ENCODE measurements at places on chromosomes 6 and 20.
A peak's percentile ranks its signal among the peaks of the same experiment; 100 is the strongest.

- no peaks in the 10 kb centered on the region for H3K27me3 ChIP-seq
- no peaks in the 10 kb centered on the region for H3K4me1 ChIP-seq
- DNase-seq: no peak
- H3K36me3 ChIP-seq: no peaks in the 10 kb centered on the region
- H3K4me3 ChIP-seq: no peak overlapping the region
Observed at GRCh38 chr6:36154286-36154685, 24.0 kb downstream of the MAPK13 start.

DNA sequence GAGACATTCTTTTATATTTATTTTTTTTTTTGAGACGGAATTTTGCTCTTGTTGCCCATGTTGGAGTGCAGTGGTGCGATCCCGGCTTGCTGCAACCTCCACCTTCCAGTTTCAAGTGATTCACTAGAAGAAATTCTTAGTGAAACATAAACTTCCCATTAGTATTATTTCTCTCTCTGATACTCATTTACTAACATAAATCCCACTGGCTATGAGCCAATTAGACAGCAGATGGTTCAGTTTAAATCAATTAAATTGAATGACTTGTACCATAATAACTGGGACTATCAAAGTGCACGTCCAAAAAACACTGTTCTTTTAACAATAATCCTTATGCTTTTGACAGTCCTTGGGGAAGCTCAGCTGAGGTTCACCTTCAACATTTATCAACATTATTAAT lies 111.2 kb upstream of the PTCHD4 start:
- no peaks in the 10 kb centered on the region for H3K36me3 ChIP-seq
- no peak overlapping the region for H3K27ac ChIP-seq
- DNase-seq: no peak
- H3K4me1 ChIP-seq: no peaks in the 10 kb centered on the region
- H3K27me3 ChIP-seq: no peaks in the 10 kb centered on the region
- no peak overlapping the region for H3K4me3 ChIP-seq

GRCh38 chr6:127956956-127957355 lies 56.1 kb upstream of the THEMIS start:
- no peaks in the 10 kb centered on the region for H3K4me1 ChIP-seq
- no peaks in the 10 kb centered on the region for H3K27me3 ChIP-seq
- DNase-seq: no peak
- no peak overlapping the region for H3K4me3 ChIP-seq

DNA sequence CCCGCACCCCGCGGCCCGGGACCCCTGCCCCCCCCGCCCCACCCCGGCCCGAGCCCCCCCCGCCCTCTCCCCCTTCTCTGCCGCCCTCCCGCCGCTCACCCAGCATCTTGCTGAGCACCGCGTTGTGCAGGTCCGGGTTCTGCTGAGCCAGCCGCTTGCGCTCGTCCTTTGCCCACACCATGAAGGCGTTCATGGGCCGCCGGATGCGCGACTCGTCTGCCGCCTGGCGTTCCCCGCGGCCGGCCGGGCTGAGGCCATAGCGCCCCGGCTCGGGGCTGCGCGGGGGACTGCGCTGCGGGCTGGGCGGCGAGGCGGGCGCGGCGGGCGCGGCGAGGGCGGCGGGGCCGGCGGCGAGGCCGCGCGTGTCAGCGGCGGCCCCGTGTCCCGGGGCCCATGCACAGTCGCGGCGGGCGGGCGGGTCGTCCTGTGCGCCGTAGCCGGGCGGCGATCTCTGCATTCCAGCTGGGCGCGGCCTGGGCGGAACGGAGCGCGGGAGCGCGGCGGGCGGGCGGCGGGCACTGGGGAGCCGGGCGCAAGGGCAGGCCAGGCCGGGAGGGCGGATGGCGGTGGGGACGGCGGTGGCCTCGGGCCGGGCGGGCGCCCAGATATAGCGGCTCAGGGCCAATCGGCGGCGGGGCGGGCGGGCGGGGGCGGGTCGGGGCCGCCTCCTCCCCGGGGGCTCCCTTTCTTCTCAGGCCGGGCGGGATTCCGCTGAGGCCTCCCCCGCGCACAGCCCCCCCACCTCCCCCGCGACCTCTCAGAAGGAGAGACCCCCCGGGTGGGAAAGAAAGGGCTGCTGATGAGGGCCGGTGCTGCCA lies at the start of gene SOX18:
SOX18 (minus strand) TSS at position 580 of the 818 bp plus-strand sequence; CDS start at position 457, 123 bp downstream.
- no peaks in the 10 kb centered on the region for H3K36me3 ChIP-seq
- no peak within 1 kb of the TSS for H3K27ac ChIP-seq
- no peak for DNase-seq
- H3K27me3 ChIP-seq: no peaks in the 10 kb centered on the region
- peaks cover 8% of the 10 kb centered on the region for H3K4me1 ChIP-seq

- H3K4me3 ChIP-seq: peak overlapping the region; percentile 88
- H3K27ac ChIP-seq: peak overlapping the region; percentile 93
- DNase-seq: peak; percentile 67
- no peaks in the 10 kb centered on the region for H3K27me3 ChIP-seq
Observed at GRCh38 chr6:7108196-7108963, 619 bp downstream of the RREB1 start.

All from testis (tissue), 5 donors.